GM06990 (cell line): ENCODE measurements at places on chromosomes 13 and 19.

GRCh38 chr19:58033741-58034476, at the start of gene ZSCAN1:
Gene ZSCAN1 (plus strand): TSS chr19:58034025. CDS start chr19:58037837, 3,812 bp downstream.
- no peak for DNase-seq

DNA sequence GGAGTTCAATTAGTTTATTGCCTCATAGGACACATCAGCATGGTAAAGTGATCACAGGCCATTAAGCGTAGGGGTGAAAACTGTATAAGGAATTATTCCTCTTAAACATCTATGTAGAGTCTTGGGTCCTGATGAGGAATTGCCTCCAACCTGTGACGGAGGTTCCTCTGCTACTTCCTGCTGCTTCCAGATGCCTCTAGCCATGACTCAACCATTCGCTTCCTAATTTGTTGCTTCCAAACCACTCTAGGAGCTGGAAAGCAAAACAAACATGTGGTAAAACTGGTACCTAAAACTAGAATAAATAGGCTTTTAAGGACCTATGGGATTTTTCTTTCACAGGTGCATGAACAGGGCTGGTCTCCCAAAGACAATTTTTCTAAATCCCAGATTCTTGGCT, 253.8 kb downstream of the KLF12 start:
- no peak for DNase-seq

DNA sequence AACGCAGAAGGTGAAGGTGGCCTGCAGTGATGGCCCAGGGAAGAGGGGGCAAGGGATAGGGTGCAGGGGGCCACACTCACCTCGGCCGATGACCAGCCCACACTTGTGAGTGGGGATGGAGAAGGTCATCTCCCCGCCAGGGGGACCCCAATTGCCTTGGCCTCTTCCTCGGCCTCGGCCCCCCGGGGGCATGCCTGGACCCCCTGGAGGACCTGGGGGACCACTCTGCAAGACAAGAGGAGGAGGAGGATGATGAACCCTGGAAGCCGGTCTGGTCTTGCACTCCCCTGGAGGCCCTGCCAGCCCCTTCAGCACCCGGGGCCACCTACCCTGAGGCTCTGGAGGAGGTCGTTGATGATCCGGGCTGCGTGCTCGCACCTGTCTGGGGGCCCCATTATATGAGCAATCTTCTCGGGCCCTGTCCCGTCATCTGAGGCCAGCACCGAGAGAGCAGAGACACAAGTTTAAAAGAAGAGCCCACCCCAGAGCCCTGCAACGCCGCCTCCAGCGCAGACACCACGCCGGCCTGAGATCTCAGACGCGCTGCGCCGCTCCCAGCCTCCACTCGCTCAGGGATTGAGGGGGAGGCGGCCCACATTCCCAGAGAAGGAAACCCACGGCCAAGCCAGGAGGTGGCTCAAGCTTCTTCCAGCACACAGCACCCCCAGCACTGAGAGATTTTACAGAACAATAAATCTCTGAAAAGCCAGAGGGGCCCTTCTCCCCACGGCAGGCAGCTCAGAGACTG, 7.8 kb downstream of the KHSRP start:
- no peak for DNase-seq

DNA sequence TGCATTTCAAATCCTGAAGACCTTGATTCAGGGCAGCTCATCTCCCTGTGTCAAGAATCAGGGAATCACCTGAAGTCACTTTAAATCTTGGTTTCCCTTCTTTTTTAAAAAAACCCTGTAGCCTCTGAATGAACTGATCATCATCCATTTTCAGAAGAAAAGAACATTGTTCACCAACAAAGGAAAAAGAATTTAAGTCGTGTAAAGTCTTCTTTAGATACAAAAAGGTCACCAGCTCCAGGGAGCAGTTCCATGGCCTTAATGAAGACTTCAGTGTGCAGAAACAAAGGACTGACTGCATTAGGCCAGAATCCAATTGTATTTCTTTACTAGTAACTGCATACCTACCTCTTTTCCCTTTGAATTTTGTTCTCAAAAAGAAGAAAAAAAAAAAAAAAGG, 245.0 kb downstream of the ABCC4 start:
- DNase-seq = no peak

DNA sequence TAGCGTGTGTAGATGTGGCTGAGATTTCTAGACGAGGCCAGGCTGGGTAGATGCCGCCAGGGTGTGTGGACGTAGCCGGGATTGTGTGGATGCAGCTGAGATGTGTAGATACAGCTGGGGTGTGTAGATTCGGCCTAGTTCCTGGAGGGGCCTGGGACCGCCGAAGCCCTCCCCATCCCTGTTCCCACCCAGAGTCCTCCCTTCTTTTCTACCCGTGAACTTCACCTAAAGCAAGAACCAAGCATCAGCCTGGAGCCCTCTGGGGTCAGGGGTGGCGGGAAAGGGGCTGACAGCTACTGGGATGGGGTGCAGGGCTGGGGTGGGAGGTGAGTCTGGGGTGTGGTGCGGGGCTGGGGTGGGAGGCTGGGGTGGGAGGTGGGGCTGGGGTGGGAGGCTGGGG, 768 bp downstream of the TMPRSS9 start:
- no peak for DNase-seq

DNA sequence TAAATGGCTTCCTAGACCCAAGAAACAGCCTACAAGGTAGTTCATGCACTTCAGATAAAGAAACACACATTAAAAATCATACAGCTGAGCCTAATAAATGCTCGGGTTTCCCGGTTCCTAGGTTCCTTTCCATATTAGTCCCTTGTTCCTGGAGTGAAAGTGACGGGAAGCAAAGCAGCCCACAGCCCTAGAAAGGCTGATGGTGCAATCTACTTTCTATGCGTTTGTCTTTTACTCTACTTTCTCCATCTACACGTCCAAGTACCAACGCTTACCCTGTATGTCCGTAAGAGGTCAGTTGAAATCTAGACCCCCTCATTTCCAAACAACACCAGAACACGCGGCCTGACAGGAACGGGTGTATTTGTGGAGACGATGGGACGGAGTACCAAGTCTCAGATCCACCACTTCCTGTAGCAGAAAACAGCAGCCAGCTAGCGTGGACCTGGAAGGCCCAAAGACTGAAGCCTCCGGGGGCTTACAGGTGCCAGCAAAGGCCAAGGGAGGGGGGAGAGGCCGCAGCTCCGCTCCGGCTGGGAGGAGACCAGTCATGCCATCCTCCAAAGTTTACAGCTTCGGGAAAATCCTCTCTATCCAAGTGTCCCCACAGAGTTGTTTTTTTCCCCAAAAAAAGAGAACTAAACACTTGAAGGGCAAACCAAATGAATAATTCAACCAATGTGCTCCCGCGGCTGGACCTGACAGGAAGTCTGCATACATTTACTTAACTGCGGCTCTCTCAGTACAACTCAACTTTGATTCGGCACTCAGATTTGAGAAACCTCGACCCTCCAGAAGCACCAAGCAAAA, 34.1 kb downstream of the STK24 start:
- DNase-seq = no peak

- DNase-seq = no peak
Observed at GRCh38 chr13:101474419-101474957, 22.0 kb downstream of the ITGBL1 start.

DNA sequence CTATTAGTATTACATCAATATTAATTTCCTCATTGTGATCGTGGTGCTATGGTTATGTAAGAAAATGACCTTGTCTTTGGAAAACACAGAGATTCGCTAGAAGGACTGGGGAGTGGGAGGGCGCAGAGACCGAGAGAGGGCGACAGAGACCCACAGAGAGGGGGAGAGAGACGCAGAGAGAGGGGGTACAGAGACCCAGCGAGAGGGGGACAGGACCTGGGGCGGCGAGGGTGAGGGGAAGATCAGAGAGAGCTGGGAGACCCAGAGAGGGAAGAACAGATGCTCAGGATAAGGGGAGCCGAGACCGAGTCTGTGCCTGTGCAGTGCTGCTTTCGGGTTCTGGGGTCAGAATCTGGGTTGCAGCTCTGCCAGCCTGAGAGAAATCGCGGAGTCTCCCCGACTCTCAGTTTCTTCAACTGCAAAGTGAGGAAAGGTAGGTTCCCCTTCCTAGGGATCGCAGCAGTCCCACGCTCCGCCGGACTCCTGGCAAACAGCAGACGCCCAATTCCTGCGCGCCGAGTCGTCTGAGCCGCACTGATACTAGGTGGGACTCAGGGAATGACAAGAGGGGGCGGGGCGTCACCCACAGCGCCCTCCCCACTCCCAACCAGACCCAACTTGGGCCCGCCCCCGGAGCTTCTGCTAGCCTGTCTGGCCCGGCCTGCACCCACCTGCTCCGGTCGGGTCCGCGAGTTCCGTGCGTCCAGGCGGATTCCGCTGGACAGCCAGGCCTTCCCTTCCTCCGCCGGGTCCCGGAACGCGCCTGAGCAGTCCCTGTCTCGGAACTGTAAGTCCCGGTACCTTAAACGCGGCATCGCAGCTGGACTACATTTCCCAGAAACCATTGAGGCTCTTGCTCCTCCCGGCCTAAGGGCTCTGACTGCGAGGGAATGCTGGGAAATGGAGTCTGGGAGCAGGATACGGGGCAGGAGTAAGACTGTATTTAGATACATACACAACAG, 15.3 kb downstream of the IZUMO2 start:
- DNase-seq = peak; percentile 71

DNA sequence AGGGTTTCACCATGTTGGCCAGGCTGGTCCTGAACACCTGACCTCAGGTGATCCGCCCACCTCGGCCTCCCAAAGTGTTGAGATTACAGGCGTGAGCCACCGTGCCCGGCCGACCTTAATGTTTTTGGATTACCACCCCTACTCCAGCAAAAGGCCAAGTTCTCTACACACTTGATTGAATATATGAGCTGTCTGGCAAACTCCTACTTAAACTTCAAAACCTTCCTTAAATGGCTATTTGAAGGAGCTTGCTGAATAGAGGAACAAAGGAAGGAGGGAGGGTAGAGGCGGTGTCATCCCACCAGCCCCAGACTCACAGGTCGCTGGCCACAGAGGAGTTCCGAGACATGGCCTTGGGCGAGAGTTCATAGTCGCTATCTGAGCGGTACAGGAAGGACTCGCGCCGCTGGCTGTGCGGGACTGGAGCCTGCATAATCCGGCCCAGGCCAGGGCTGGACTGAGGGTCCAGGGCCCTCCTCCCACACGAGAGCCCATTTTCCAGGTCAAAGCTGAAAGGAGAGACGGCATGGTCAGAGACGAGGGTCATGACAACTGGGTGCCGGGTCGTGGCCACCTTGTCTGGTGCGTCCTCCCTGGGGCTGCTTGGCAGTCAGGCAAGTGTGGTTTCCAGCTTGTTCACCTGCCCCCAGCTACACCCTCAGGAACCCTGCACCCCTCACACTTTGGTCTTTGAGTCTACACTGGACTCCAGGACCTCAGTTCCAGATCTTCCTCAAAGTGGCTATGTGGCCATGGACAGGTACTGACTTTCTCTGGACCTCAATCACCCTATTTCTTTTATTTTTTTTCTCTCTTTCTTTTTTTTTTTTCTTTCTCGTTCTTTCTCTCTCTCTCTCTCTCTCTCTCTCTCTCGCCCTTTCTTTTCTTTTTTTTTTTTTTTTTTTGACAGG, 4.2 kb downstream of the PDE4C start:
- no peak for DNase-seq

DNA sequence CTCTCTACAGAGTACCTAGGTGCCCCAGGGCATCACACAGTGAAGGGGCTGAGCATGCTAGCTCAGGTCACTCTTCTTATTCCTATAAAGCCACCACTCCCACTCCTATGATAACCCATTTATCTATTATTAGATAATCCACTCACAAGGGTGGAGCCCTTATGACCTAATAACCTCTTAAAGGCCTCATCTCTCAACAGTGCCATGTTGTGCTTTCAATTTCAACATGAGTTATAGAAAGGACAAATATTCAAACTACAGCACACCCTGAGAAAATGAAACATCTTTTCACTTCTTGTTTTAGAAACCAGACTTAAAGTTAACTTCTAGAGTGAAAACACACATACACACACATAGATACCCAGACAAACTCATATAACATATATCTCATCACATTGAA, 1494.9 kb upstream of the MIR17HG start:
- DNase-seq = no peak

- no peak for DNase-seq
Observed at GRCh38 chr13:113304121-113304520, 7.1 kb downstream of the LAMP1 start.

DNA sequence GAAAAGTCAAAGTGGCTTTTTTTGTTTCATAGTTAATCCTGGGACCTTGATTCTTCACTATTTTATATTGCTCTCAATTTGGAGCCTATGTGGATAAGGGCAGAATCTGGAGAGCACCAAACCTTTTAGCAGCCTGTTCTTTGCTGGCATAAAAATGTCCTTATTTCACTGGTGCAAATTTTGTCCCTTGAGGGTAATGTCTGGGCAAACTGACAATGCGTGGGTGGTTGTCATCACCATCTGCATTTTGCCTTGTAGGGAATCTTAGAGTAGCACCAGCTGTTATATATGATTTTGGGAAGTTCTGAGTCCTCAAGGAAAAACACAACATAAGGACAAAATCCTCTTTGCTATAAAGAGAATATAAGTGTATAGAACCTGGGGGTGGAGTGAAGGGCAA, 336.9 kb upstream of the HTR2A start:
- no peak for DNase-seq

GRCh38 chr19:51415187-51415586, 2.3 kb downstream of the SIGLEC10 start:
- DNase-seq = no peak

GRCh38 chr13:53775807-53776206, 747.2 kb downstream of the OLFM4 start:
- DNase-seq = no peak

DNA sequence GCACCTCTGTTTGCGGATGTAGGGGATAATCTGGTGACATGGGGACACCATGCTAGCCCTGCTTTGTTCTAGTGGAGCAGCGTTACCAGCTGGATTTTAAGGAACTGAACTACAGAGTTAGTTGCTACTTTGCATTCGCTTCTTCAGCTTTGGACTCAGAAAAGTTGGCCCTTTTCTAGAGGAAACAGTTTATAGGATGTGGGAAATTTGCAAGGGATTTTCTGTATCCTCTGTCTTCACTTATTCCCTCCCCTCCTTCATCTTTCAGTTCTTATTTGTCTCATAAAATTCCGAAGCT, 2.1 kb downstream of the GATAD2A start:
- no peak for DNase-seq

DNA sequence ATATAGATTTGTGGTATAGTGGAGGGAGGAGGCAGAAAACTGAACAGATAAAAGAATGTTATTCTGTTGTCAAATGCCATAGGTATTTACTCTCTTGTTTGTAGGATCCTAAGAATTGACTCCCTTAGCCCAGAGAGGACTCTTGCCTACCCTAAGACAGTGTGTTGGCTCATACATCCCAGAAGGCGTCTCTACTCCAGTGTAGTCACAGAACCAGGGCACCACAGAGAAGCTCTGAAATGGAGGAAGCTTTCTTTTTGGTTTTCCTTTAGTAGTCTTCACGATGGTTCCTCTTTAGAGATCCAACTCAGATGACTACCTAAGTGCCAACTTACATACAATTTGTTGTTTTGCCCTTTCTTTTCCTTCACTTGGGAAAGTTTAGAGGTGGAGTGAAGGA, 14.0 kb downstream of the GPR183 start:
- no peak for DNase-seq

DNA sequence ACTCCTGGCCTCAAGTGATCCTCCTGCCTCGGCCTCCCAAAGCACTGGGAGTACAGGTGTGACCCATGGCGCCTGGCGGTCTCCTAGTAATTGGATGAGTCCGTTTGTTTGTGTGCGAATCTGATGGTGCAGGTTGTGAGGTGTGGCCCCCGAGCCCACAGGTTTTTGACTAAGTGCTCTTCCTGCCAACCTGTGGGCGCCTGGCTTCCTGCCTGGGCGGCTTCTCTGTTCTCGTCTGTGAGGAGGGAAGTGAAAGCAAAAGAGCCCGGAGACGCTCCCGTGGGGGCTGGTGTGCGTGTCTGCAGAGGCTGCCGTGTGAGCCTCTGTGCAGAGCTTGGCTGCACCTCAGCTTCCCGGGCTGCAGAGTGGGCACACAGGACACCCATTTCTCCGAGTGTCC, 10.0 kb downstream of the ARHGAP45 start:
- peak; percentile 87 for DNase-seq
